H1 (cell line): ENCODE measurements at places on chromosomes 5 and 9. TPM values are rescaled to one million over a fixed set of nuclear protein-coding genes. Genes with fewer than 3 reads are reported as not detected.

DNA sequence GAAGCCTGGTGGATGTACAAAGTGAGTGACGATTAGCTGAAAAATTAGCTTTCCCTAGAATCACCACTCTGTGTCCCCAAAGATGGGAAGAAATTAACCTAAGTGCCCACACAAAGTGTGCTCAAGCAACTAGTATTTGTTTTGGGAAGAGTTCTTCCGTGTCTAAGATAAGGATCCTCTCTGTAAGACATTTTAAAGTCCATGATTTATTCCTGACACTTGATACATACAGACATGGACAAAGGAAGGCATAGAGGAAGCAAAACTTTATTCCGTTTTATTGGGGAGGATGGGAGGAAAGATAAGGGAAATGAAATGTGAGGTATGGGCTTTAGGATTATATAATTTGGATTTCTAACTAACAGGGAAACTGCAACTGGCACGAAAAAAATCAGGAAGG, 1772.6 kb downstream of the EFNA5 start:
- no peak overlapping the region for H3K27ac ChIP-seq
- H3K4me3 ChIP-seq = no peak overlapping the region
- no peaks in the 10 kb centered on the region for H3K27me3 ChIP-seq

PCDHA1 gene
- total RNA-seq = 0.50 and 0.52 TPM in 2 replicates

MAPK9 gene
- total RNA-seq = 37.9 and 43.7 TPM in 2 replicates

DNA sequence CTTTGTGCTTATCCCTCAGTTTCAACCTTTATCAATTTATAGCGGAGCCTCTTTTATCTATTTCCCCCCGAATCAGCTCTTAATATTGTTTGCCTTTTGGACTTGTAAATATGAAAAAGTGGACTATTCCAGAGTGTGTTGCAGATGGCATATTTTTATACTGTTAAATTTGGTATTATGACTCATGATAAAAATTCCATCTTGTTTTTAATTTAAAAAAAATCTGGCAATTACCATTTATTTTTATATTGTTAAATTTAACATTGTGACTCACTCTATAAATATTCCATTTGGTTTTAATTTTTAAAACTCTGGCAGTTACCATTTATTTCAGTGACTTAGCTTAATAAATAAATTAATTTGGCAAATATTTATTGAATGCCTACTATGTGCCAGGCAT, 37.5 kb downstream of the RBM27 start:
- H3K4me1 ChIP-seq = no peaks in the 10 kb centered on the region
- H3K36me3 ChIP-seq = peaks cover 21% of the 10 kb centered on the region
- H3K27me3 ChIP-seq = no peaks in the 10 kb centered on the region
- no peak for DNase-seq
- H3K27ac ChIP-seq = no peak overlapping the region

RANBP17 gene
- 16.2 and 21.3 TPM in 2 replicates for total RNA-seq

GRCh38 chr9:123031963-123032362, 1.5 kb upstream of the GPR21 start:
- H3K4me3 ChIP-seq = no peak overlapping the region
- DNase-seq = no peak
